Stimulated activated CD8-positive, alpha-beta memory T cell treated with anti-CD3 and anti-CD28 coated beads, Interleukin-15, amount 100 ng/mL, for 48 hours (primary cell): ENCODE measurements at places on chromosomes 11 and 22.

- DNase-seq: no peak
Measured at GRCh38 chr11:79694368-79694767, 253.5 kb upstream of the TENM4 start.

DNA sequence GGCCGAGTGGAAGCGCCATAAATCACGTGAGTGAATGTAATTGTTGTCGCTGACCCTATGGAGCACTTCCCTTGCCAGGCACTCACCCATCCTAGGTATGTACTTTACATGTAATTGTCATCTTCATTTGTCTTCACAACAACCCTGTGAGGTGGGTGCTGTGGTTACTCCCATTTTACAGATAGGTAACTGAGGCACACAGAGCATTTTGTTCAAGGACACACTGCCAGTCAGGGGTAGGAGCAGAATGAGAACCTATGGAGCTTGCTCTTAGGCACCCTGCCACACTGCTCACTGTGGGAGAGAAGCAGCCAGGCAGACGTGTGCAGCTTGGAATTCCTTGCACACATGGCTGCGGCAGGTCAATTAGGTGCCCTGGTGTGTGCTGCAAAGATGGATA is 785 bp upstream of the EFCAB6 start:
- no peak for DNase-seq

- DNase-seq: no peak
Measured at GRCh38 chr11:134466156-134466555, 54.1 kb upstream of the B3GAT1 start.

DNA sequence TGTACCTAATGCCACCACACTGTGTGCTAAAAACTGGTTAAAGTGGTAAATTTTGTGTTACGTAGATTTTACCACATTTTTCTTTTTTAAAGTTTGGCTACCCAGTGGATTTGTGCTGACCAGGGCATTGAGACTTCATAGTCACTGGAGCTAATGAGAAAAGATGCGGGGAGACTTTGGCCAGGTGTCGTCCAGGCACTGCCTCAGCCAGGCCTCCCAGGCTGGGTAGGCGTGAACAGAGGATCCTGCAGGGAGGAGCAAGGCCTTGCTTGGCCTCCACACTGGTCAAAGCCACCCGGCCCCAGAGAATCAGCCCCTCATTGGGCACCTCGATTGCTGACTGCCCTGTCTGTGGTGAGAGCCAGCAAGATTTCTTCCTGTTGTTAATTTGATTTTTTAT is 13.4 kb upstream of the MGAT3 start:
- no peak for DNase-seq

GRCh38 chr11:86414032-86414431 is 39.3 kb downstream of the CCDC81 start:
- DNase-seq: no peak

DNA sequence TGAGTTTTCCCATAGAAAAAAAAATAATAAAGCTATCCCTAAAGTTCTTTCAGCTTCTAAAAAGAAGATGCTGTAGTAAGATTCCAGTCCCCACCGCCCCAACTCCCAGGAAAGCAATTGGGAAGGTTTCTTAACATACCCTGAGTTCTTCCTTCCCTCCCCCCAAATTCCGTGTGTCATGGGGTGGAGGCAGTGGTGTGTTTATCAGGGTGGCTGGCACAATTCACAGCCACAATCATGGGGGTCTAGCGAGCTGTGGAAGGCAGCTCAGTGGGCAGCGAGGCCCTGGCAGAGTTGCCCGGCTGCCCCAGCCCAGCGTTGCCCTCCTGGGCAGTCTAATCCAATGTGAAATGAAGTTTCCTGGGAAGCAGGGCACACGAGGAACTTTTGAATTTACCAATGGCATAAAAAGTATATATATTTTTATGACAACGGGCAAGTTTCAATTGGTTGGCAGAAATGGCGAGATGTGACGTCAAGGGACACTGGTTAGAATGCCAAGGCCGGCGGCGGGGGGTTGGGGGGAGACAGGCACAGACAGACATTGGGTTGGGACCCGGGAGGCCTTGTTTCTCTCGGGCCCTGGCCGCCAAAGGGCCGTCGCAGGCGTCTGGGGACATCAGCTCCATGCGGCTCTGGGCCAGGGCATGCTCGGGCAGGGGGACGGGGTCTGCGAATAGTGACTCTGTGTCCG is 80.7 kb upstream of the PPARA start:
- no peak for DNase-seq

GRCh38 chr11:97756571-97757335 is 1264.0 kb upstream of the CNTN5 start:
- DNase-seq: no peak

DNA sequence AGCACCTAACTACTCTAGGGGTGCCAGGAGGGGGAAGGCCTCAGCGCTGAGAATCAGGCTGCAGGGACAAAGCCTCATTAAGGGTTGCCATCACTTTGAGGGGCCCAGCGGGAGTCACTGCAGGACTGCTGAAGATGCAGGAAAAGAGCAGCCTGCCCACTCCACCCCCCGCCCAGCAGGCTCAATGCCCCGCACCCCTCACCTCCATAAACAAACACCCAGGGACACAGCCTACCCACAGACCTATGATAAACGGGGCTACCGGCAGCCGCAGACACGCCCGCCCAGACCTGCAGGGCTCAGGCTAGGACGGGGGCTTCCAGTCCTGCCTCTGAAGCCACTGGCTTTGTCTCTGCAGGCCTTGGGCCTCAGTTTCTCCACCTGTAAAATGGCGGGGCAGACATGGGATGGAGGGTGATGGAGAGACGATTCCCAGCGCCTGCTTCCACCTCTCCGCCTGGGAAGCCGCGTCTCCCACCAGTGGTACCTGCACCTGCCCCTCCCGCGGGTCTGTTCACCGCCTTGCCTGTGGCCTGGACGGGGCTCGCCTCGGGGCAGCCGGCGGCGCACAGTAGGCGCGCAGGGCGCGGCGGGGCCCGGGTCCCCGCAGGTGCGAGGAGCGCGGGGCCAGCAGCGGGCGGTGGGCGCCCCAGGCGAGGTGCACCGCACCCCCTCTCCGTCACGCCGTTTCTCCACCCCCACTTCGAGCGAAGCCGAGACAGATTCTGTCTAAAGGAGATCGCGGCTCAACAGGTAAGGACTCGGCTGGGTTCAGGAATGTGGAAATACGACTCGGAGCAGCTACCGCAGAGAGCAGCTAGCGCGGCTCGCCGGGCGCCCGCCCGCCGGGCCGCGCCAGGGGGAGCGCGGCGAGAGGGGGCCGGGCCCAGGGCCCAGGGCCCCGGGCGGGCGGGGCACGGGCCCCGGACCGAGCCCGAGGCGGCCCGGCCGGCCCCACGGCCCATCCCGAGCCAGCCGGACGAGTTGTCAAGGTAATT is 1.5 kb downstream of the WNT7B start:
- DNase-seq: no peak

DNA sequence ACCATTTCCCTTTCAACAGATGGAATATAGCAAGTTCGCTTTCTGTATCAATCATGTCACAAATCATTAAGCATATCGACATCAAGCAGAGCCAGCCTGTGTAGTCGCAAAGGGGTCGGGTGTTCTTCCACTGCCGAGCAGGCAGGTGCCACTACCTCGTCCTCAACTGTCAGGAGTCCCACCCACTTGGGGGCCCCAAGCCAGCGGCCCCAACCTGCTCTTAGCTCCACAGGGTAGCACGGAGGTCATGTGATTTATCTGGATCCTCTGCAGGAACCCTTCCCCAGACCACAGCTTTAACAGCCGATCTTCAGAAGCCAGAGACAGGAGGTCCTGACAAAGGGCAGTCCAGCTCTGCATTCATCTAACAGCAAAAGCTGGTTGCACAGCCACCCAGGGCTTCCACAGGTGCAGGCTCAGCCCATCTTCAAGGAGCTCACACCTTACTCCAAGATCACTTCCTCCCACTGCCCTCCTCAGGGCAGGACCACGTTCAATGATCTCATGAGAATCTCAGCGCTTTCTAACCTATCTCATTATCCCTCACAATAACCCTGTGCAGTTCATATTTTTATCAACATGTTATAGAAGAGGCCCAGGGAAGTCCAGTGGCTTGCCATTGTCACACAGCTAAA is 110.2 kb downstream of the TRIM29 start:
- DNase-seq: no peak

DNA sequence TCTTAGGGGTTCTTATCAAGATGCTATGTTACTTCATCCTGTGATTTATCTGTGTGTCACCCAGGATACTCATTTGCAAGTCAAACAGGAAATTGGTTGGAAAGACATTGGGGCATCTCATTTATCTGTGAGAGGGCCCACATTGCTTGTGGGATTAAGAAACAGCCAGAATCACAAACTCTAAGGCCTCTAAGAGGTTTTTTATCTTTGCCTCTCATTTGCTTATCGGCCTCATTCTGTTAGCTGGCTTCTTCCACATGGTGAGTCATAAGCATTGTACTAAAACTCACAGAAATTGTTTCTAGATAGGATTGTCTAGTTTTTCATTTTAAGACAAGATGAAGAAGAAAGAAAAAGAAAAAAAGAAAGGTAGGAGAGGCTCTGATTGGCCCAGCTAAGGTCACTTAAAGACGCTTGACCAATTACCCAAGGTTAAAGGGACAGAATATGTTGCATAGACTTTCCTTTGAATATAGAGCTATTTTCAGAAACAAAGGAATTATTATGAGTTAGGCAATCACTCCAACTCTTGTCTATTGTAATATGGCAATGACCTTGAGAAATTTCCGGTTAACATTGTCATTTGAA is 121.9 kb downstream of the ARHGAP42 start:
- DNase-seq: no peak

DNA sequence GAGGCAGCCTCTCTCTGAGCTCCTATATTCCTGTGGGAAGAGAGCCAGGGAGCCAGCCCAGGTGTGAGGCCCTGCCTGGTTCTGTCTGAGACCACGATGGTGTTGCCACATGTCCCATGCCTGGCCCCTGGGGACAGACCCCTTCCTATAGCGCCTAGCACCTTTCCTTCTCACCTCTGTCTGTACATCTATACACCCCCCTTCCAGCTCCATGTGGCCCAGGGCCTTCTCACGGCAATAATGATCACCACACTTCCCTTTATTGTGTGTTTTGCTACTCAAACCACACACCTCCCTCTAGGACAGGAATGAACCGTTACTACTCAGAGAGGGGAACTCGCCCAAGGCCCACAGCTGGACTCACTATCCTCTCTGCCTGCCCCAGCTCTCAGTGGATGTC is 12.8 kb downstream of the CD82 start:
- no peak for DNase-seq

- DNase-seq: no peak
Measured at GRCh38 chr11:12460466-12460865, 83.1 kb downstream of the PARVA start.

- peak; percentile 40 for DNase-seq
Measured at GRCh38 chr22:38755155-38755910, 465 bp downstream of the SUN2 start.

- no peak for DNase-seq
Measured at GRCh38 chr11:119578521-119579191, 150.3 kb downstream of the NECTIN1 start.

DNA sequence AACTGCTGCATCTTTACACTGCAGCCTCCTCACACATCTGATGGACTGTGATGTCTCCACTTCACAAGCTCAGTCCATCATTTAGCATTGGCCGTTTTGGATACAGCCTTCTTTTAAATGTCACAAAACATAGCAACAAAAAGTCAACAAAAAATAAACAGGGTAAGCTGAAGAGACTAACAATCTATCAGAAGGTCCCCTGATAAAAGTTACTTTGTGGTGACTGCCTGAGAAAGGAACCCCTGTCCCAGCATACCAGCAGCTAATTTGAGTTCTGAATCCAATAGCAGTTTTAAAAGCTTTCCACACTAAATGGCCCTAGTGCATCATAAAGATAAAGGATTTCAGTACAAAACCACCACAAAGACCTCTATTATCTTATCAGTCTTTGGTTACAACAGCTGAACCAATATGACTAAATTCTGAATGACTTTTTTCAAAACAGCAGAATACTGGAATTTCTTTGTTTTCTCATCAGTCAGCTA is 162.4 kb downstream of the SOX6 start:
- DNase-seq: no peak

DNA sequence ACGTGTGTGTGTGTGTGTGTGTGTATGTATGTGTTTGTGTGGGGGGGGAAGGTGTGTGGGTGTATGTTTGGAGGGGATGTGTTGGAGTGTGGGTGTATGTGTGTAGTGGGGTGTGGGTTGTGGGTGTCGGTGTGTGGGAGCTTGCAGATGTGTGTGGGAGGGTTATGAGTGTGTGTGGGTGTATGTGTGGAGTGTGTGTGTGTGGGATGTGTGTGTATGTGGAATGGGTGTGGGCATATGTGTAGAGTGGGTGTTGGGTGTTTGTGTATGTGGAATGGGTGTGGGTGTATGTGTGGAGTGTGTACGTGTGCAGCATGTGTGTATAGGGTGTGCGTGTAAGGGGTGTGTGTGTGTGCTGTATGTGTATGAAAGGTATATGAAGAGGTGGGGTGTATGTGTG is 14.7 kb downstream of the STX3 start:
- DNase-seq: no peak

- DNase-seq: no peak
Measured at GRCh38 chr11:61870541-61871031, 20.8 kb downstream of the FADS3 start.

GRCh38 chr11:131408025-131408640 is 37.7 kb downstream of the NTM start:
- no peak for DNase-seq

GRCh38 chr22:36858966-36859365 is 1.8 kb upstream of the NCF4 start:
- DNase-seq: no peak

DNA sequence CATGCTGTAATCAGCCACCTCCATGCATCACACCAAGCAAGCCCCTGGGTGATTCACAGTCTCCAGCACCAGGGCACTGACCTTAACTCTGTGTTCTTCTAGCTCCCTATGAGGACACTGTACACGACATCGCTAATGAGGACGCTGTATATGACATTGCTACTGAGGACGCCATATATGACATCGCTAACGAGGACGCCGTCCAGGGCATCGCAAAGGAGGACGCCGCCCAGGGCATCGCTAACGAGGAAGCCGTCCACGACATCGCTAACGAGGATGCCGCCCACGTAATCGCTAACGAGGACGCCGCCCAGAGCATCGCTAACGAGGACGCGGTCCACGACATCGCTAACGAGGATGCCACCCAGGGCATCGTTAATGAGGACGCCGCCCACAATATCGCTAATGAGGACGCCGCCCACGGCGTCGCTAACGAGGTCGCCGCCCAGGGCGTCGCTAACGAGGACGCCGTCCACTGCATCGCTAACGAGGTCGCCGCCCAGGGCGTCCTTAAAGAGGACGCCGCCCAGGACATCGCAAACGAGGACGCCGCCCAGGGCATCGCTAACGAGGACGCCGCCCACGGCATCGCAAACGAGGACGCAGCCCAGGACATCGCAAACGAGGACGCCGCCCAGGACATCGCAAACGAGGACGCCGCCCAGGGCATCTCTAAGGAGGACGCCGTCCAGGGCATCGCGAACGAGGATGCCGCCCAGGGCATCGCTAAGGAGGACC is 34.5 kb upstream of the DGCR6L start:
- no peak for DNase-seq

DNA sequence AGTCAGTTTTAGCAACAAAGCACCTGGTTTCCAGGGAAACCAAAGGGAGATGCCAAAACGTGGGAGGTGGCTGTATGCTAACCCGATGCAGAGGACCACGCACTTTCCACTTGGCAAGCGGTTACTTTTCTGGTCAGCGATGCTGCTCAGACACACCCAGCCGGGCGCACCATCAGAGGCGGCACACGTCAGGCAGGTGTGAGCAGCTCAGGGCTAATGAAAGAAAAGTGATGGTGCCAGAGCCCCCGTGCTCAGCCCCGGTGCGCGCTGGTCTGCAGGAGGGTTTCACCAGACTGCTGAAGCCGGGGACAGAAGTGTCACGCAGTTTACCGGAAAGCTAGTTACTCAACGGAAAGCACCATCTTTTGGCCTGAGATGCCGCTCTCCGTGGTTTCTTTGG is 5.7 kb downstream of the LTO1 start:
- no peak for DNase-seq
